Activated CD4-positive, alpha-beta T cell treated with anti-CD3 and anti-CD28 coated beads, Interleukin-2, amount 10 ng/mL, durations not matched to agents 7 days and 5 days (primary cell): ENCODE measurements at places on chromosomes 12 and 14. TPM values are rescaled to one million over a fixed set of nuclear protein-coding genes. Genes with fewer than 3 reads are reported as not detected.

The RILPL1 gene
- 0.89 TPM for total RNA-seq

The SETD1B gene
- 32.6 TPM for total RNA-seq

The IL22 gene
- total RNA-seq: 0.69 TPM

The KRT71 gene
- total RNA-seq: not detected

The PROX2 gene
- total RNA-seq: not detected

The SLC17A8 gene
- total RNA-seq: not detected

The GPR132 gene
- 44.2 TPM for total RNA-seq
